Stromal cell of bone marrow (primary cell): ENCODE measurements at places on chromosomes 2 and 18.

DNA sequence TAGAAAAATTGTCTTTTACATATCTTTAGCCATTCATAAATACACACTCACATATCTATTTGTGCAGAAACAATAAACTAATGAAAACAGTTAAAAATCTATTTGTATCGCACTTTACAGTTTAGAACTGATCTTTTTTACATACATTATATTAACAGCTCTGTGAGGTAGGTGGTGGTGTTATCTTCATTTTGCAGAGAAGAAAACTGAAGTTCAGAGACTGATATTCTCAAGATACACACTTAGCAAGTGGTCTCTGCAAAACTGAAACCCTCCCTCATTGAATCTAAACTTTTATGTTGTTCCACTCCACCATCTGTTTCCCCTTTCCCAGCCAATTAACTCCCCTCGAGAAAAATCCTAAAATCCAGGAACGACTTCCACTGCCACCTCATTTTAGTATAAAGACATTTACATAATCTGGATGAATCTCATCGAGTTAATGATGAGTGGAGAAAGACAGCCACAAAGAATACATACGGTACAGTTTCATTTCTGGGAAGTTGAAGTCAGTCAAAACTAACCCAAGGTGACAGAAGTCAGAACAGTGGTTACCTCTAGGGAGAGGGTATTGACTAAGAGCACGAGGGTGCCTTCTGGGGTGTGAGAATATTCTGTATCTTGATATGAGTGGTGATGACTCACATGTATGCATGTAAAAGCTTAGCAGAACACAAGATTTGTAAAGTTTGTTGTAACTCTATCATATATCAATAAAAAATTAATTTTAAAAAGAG lies 524.2 kb upstream of the TCF4 start:
- peak; percentile 17 for DNase-seq

GRCh38 chr2:132416723-132417395 lies at the start of gene GPR39:
Gene GPR39 (plus strand): TSS chr2:132416805.
- no peak for DNase-seq

DNA sequence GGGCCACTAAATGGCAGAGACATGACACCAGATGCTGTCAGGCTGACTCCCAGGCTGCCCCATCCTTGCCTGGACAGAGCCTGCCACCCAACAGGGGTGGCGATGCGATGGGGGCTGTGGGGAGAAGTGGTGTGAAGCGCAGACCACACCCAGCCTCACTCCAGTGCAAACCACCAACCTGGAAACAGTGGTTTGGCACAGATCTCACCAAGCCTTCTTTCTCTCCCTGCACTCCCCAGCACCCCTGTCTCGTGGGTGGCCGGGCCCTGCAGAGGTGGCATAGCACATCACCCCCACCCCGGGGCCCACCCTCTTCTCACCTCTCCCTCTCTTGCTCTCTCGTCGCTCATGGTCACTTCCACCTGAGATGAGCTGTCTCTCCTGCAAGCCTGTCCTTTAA lies 32.6 kb downstream of the CIB4 start:
- no peak for DNase-seq

DNA sequence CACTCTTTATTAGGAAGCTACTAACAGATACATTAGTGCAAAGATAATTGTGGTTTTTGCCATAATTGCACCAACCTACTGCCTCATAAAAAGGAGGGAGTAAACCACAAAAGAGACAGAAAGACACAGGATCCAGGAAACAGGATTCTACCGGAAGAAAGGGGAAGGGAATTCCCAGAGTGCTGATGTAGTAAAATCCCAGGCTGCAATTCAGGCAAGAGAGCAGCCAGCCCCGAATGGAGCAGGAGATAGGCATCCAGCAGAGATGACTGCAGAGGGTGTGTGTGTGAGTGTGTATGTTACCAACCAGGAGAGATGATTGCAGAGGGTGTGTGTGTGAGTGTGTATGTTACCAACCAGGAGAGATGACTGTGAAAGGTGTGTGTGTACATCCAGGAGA lies 84.4 kb downstream of the KCNS3 start:
- no peak for DNase-seq

DNA sequence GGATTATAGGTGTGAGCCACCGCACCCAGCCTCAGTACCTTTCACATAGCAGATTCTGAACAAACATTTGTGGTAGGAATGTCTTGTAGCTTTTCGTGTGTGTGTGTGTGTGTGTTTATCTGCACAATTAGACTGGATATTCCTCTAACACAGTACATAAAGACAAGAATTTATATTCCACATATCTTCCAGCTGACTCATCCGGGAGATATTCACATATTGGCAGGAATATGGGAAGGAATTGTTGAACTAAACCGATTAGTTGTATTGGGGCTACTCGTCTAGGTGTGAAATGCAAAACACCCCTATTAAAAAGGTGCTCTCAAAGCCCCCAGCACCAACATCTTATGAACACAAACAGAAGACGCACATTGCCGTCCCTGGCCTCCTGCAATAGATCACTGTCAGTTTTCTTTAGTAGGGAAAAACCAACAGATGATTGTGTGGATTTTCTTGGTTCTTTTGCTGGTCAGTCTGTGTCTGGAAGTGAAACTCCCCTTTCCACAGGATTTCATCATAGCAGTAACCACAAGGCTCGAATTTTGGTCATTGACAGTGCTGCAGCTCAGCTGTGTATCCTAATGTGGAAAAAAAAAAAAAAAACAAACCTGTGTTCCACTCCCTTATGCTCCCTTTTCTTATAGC lies 208.5 kb upstream of the ACVR2A start:
- DNase-seq, result peak; percentile 84

DNA sequence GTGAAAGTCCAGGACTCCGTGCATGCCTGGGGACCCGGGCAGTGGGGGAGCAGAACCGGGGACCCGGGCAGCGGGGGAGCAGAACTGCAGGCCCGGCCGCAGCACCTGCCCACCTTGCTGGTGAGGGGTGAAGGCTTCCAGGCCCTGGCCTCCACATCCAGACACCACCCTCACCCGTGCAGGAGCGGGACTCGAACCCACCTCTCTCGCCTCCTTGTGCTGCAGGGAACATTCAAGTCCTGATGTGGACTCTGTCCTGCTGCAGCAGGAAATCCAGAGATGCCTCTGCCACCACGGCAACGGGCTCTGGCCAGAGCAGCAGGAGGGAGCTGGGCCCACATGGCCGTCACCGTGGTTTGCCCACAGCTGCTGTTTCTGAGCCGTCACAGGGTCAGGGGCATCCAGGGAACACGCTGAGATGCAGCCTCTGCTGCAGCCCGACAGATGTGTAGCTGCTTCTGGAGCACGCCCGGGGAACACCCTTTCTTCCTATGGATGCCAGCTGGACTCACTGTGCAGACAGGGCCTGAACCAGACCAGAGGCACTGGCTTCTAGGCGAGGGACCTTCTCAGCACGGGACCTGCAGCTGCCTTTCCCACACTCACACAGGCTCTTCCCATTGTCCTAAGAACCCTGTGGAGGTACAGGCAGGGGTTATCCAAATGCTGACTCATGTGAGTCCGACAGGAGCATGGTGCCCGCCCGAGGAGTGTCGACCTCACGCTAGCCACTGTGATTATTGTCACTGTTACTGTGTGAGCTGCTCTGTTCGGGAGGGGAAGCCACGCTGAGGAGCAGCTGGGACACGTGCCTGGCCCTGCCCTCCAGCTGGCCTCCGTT lies 89.2 kb upstream of the CTDP1 start:
- DNase-seq, result no peak

DNA sequence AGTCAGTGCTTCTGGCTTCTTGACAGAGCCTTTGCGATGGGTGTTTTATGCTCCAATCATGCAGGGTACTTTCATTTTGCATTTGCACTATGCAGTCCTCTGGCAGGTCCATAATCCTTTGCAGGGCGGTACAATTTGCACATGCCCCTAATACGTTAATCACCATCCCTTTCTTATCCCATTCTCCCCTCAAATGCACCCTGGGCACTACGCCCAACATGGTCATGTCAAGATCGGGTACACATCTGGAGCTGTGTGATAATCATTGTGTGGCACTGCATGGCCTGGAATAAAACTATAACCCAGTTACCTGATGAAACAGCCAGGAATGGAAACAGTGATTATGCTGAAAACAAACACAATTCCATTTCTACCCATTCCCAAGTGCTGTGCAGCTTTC lies 27.7 kb downstream of the LOXHD1 start:
- DNase-seq, result no peak

GRCh38 chr2:214139630-214140284 lies 271.1 kb upstream of the VWC2L start:
- no peak for DNase-seq

DNA sequence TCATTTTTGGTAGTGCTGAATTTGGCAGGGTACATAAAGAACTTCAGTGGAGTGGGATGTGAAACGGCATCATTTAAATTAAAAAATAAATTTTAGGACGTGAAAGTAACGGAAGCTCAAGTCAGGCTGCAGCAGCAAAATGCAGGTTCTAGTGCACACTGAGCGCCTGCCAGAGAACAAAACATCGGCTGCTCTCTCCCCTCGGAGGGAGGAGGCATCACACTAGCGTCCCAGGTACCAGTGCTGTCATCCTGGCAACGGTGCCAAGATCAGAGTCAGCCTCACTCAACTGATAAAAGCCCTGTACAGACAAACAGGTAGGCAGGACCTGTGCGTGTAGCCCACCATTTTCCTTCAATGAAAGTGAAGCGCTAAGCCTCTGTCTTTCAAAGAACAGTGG lies 261.5 kb downstream of the PTGR3 start:
- no peak for DNase-seq

- peak; percentile 43 for DNase-seq
Observed at GRCh38 chr2:44753552-44754285, 187.8 kb upstream of the SIX3 start.

GRCh38 chr2:149740490-149740889 lies 152.9 kb upstream of the MMADHC start:
- no peak for DNase-seq

- no peak for DNase-seq
Observed at GRCh38 chr18:13206301-13206700, 12.3 kb upstream of the LDLRAD4 start.

GRCh38 chr2:233556881-233557736 lies 9.5 kb downstream of the USP40 start:
- peak; percentile 13 for DNase-seq

GRCh38 chr2:157334335-157334734 lies 8.7 kb upstream of the ERMN start:
- DNase-seq, result no peak

DNA sequence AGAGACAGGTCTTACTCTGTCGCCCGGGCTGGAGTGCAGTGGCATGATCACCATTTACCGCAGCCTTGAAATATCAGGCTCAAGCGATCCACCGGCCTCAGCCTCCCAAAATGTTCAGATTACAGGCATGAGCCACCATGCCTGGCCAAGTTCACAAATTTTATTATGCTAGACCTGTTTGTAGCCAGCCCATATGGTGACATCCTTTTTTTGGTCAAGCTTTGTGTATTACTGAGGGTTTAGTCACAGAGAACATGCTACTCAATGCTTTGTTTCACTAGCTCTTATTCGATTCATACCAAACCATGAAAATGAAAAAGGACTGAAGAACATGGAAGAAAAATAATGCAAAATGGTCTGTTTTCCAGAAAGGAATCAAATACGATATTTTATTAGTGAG lies 41.4 kb downstream of the DGKD start:
- DNase-seq, result no peak

- no peak for DNase-seq
Observed at GRCh38 chr2:111966241-111966640, 67.8 kb downstream of the MERTK start.

DNA sequence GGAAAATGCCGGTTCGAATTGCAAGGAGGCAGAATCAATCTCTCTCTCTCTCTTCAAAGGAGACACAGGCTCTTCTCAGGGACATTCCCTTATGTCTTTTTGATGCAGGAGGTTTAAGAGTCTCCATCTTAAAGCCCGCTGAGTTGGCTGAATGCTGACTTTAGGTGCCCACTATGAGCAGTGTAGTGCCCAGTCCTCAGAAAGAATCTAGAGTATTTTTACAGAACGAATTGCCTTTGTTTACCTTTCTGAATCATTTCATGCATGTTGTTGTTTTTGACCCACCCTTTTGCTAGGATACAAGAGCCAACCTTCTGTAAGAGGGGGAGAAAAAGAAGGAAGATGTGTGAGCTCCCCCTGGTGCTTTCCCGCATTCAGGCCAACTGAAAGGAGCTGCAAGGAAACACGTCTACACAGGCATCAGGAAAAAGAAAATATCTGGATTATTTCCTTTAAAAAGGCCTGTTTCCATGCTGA lies 193.5 kb upstream of the TCF4 start:
- peak; percentile 54 for DNase-seq

DNA sequence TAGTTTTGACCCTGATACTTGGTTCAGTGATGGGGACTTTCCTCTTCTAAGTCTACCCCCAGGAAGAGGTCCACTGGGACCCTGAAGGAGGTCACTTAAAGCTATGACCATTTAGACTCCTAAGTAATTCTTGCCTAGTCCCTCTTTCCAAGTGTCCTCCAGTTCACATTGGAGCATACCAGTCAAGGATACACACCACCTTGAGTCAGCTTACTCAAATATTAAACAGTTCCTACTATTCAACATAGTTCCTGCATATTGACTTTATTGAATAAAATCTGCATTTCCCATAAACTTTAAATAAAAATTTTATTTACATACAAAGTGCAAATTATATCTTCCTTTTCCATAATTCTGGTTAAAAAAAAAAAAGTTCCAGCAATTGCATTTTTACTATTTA lies 36.3 kb downstream of the SLC5A7 start:
- DNase-seq, result no peak

DNA sequence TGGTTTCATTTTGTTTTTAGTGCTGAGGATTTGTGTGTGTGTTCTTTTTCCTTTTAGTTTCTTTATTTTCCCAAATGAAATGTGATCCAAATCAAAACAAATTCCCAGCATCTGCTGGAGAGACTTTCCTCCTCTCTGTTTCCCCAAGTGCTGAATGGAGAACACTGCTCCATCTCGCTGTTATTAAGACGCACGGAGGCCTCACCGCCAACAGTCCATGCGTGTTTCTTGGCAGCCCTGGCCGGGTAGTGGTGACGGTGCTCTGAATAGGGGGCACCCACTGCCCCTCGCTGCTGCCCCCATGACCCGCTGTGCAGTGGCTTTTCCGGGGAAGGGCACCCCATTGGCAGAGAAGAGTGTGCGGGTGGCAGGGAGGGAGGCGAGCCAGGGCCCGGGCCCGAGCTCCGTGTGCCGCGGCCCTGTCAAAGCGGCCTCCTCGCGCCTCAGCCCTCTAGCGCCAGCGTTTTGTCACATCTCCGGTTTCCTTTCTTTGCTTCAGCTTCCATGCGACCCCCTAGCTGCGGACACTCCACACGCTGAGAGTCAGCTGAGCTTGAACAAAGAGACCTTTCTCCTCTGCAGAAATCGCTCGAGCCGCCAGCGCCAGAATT lies 473.7 kb upstream of the SALL3 start:
- DNase-seq, result no peak

DNA sequence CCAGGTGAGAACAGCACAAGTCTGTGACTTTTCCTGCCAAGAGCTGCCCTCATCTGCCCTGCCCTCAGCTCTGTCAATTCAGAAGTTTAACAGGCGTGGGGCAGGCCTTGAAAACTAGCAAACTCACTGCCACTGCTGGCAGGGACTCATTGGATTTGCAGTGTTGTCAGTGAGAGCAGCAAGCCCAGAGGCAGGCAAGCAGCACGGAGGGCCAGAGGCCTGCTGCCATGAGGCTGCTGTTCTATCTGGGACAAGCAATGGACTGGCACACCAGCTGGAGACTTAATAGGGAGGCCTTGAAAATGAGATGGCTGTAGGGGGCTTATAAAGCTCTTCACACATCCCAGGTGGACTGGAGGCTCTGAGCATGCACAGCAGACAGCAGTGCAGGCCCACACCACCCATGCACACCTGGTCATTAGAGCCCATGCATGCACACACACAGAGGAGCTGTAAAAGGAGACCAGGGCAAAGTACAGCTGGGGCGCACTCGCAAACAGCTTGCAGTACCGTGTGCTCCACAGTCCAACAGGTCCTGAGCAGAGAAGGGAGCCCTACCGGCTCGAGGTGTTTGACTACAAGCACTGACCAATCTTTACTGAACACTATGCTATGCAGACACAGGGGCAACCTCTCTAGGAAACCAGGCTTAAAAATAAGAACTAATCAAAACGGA lies 28.7 kb downstream of the MGAT4A start:
- no peak for DNase-seq
